ENCODE measurements at places on chromosomes 3 and 15. TPM values are rescaled to one million over a fixed set of nuclear protein-coding genes. Genes with fewer than 3 reads are reported as not detected.

- no peak for ATAC-seq
Observed at GRCh38 chr3:106175276-106175675, 306.5 kb upstream of the CBLB start.

Gene SLC12A1
- total RNA-seq: not detected

DNA sequence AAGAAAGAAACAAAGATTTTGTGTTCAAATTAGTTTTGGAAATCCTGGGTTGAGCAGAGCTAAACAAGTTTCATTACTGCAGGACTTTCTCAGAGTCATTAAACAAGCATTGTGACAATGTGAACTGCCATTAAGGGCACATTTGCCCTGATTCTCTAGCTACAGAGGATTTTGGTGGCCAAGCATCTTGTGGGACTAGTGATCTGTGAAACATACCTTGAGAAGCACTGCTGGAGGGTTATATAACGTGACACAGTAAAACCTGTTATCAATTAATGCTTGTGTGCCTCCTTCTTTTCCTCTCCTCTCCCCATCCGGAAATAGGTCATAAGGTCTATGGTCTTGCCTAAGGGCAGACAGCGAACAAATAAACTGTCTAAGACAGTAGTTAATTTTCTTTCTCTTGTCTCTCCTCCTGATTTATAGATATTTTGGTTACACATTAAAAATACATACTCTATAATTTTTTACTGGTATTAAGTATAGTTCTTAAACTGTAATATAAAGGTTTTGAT lies 167.3 kb upstream of the NANOGP8 start:
- ATAC-seq: no peak

Gene MRAS
- 31.8 TPM for total RNA-seq

Gene GXYLT2
- total RNA-seq: 6.1 TPM

Gene DZIP1L
- total RNA-seq: 13.2 TPM

DNA sequence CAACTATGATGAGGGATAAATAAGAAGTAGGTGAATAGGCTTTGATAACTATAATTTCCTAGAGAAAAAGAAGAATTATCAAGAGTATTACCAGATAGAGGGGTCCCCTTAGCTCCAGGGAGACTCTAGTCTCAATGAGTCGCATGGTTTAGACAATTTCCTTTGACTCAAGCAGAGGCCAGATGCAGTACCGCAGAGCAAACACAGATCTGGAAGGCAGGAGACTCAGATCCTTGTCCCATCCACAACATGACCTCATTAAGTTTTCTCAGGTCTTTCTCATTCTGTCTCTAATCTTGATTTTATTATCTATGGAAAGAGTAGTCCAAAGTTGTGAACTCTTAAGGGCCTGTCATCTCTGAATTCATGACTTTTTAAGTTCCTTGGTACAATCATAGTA lies 987.9 kb downstream of the NTRK3 start:
- no peak for ATAC-seq

Gene PLAAT1
- 2.7 TPM for total RNA-seq

DNA sequence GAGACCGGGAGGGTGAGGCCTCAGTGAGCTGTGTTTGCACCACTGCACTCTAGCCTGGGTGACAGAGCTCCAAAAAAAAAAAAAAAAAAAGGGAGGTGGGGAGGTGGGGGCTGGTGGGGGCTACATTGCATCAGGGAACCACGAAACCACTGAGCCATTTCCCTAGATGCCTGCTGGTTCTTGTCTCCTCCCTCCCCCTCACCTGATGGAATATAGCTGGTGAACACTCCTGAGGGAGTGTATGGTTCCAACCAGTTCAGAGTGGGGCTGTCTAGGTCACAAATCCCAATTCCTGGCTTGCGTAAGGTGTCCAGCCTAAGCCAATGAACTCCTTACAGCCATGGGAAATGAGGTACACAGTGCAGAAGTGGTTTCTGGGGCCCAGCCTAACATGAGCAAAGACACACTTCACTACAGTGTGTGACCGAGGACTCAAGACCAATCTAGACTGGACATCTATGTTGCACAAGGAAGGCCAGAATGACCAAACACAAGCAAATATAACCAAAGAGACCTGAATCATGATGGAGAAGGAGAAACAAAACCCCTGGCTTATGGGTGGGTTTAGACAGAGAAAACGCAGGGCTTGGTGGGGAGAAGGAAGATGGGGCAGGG lies 39.1 kb upstream of the OSBPL11 start:
- no peak for ATAC-seq

DNA sequence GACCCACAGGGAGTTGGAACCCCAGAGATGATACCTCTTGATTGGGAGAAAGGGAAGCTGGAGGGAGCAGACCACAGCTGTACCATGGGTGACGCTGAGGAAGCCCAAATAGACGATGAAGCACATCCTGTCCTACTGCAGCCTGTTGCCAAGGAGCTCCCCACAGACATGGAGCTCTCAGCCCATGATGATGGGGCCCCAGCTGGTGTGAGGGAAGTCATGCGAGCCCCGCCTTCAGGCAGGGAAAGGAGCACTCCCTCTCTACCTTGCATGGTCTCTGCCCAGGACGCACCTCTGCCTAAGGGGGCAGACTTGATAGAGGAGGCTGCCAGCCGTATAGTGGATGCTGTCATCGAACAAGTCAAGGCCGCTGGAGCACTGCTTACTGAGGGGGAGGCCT lies 201.1 kb downstream of the AKAP13 start:
- peak; percentile 46 for ATAC-seq

- ATAC-seq: no peak
Observed at GRCh38 chr3:14262867-14263266, 84.2 kb downstream of the LSM3 start.

Gene ECE2
- total RNA-seq: 0.12 TPM

GRCh38 chr3:16423947-16424673 lies 89.4 kb downstream of the RFTN1 start:
- ATAC-seq: no peak

Gene TLR9
- total RNA-seq: not detected

DNA sequence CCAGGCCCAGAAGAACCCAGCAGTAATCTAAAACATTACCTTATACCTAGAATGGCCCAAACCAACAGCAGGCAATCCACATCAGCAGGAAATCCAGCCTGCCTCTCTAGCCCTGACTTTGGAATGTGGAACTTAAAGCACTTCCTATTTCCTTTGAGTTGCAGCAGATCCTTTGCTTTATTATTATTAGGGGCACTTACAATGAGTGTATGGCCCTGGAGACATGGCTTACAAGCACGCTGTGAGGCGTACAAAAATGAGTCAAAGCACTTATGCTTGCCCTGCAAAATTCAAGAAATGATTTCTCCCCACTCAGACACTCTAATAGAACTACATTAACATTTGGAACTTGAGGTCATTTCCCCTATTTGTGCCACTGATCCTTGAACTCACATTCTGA lies 9.5 kb upstream of the KNSTRN start:
- ATAC-seq: no peak

Gene SEC11A
- total RNA-seq: 139 TPM

- no peak for ATAC-seq
Observed at GRCh38 chr3:140599009-140599408, 78.9 kb upstream of the TRIM42 start.

- no peak for ATAC-seq
Observed at GRCh38 chr15:44458429-44458828, 31.0 kb downstream of the CTDSPL2 start.

DNA sequence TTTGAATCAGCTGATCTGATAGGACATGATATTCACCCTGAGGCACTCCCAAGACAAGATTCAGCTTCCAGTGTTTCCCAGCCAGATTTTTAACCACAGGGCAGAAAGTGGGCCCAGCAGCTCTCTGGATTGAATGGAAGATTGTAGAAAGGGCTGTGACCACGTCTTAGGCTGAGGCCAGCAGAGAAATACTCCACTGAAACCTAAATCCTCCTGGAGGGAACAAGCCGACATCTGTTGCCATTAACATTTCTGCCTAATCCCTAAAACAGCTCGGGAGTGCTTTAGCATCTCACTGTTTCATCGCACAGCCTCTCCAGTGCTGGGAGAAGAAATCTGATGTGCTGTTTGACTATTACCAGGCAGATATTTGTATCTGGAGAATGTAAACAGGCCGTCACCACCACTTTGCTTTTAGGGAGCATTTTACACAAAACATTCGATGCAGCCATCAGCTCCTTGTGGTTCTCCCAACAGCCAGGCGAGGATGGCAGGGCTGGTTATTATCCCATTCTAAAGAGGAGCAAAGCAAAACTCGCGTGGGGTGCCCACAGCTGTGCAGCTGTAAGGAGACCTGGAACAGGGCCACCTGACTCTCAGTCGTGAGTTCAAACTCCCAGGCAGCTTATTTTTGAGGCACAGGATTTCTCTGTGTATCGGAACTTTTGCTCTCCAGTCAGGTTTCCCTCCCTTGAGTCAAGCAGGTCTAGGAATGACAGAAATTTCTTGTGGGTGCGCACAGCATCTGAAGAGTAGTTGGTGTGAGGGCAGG lies 117.4 kb downstream of the LIPC start:
- ATAC-seq: no peak

Gene UBE3A
- total RNA-seq: 96.7 TPM

DNA sequence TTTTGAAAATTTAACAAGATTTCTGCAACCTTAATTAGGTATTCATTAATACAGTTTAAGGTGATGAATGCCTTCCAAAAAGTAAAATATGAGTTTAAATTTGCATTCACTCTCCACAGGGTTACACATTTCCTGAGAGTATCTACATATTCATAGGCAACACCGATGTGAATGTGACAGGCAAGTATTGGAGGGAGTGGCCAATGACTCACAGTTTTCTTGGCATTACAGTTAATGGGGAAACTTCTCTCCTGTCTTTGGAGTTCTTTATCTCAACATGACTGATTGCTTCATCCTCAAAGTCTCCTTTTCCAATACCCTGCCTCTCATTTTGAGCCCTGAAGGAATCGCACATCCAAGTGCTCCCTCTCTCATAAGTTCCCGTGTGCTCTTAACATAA lies 181.9 kb upstream of the CHL1 start:
- ATAC-seq: no peak

GRCh38 chr3:37794646-37795045 lies 67.0 kb upstream of the CTDSPL start:
- no peak for ATAC-seq

GRCh38 chr3:143839980-143840379 lies 8.3 kb downstream of the SLC9A9 start:
- no peak for ATAC-seq

Gene FGF12
- total RNA-seq: 15.4 TPM

DNA sequence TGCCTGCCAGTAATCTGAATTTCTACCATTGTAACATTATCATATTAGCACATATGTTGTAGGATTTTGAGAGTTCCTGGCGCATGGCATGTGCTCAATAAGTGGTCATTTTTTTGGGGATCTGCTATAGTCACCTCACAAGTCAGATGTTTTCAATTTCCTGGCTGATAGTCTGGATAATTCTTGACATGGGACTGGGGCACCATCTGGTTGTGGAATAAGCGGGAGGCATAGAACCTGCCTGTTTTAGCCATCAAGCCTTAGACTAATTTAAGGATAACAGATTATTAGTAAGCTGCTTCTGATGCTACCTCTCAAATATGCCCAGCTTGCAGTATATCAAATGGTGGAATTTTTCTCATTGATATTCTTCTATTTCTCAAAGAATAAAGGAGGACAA lies 39.1 kb downstream of the GASK1A start:
- ATAC-seq: no peak

DNA sequence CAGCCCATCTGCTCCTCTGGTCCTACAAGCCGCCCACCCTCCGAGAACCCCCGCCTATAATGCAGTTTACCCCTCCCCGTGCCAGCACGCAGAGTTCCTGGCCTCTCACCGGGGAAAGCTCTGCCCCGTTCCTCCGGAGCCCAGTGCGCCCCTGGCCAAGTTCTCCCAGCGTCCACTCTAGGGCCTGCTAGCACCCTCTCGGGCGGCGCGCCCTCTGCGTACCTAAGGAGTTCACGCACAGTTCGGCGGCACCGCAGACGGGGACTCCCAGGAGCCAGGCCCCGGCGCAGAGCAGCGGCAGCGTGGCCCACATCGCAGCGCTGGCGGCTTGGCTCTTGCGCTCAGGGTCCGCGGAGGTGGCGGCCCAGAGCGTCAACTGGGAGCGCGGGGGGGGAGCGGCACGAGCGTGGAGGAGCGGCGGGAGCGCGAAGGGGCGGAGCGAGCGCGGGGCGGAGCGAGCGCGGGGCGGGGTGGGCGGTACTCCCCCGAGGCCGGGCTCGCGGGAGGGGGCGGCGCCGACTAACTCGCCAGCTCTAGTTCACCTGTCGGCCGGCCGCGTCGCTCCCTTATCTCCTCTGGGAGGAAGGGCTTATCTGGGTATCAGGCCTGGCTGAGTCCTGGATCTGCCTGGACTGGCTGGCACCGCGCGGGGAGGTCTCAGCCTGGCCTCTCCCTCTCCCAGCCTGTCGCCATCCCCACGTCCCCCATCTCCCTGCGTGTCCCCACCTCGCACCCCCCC lies at the start of gene CTSH:
Gene CTSH (minus strand): TSS at position 378 of the 739 bp plus-strand sequence. CDS start 65 bp downstream, at position 313.
- ATAC-seq: peak; percentile 88

Gene ARPP21
- total RNA-seq: 1.5 TPM

DNA sequence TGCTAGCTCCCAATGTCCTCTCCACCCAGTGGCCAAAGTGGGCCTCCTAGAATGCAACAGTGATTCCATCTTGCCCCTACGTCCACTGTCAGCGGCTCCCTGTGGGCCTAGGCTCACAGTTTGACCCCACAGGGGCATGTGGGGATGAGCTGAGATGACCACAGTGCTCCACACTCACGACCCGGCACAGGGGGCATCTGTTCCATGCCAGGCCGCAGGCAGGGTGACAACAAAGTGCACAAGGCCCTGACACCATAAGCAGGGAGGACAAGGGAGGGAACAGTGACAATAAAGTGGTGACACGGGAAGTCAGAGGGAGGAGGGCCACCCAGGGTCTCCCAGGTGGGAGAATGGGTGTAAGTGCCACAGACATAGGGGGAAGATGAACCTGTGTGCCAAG lies 5.1 kb upstream of the PLXNA1 start:
- no peak for ATAC-seq

Gene CKMT1A
- not detected for total RNA-seq

DNA sequence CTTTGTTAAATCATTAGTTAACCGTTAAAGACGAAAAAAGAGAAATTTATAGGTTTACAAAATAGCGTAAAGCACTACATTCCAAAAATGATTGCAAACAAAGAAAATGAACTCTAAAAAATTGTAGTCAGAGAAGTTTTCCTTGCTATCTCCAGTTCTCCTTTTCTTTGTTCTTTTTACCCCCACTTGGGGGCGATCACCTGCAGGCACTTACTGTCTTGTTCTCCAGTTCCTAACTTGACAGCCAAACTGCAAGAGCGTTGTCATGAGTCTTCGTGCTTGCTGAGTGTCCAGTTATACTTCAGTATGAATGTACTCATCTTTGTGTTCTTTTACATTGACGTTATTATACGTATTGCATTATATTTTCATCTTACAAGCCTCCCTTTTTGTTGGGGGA lies 54.5 kb downstream of the CHD2 start:
- no peak for ATAC-seq

Gene ITIH4
- total RNA-seq: 4.7 TPM

- no peak for ATAC-seq
Observed at GRCh38 chr15:31269816-31270575, 56.6 kb upstream of the KLF13 start.

- no peak for ATAC-seq
Observed at GRCh38 chr3:169575381-169575780, 88.1 kb downstream of the MECOM start.

Gene FANCD2OS
- total RNA-seq: not detected

Data from gastroesophageal sphincter (tissue), 4 donors.